ENCODE measurements at places on chromosomes 3 and 15. TPM values are rescaled to one million over a fixed set of nuclear protein-coding genes. Genes with fewer than 3 reads are reported as not detected.

Gene FAM174B
- total RNA-seq: 33.9 TPM

Gene ADGRG7
- 0.22 TPM for total RNA-seq

Gene NBEAL2
- 20.4 TPM for total RNA-seq

Gene LRRC2
- 3.6 TPM for total RNA-seq

Gene TM6SF1
- total RNA-seq: 3.4 TPM

Gene SLC6A1
- 23.7 TPM for total RNA-seq

Gene ITIH1
- total RNA-seq: not detected

Gene TRPC1
- total RNA-seq: 55.5 TPM

Gene RHOV
- 7.2 TPM for total RNA-seq

Gene GPR15
- total RNA-seq: not detected

Gene MORC1
- not detected for total RNA-seq

Gene MCF2L2
- 21.3 TPM for total RNA-seq

Gene INSYN1
- total RNA-seq: 19.9 TPM

Gene GOLGA8S
- total RNA-seq: 0.82 TPM

Gene GAP43
- total RNA-seq: 25.6 TPM

Gene FBXO40
- total RNA-seq: 0.22 TPM

Gene SAXO2
- total RNA-seq: 12.1 TPM

Gene LRRK1
- 8.7 TPM for total RNA-seq

Gene ADAMTS9
- total RNA-seq: 77.6 TPM

Gene KLHL40
- 7.7 TPM for total RNA-seq

Gene GHRL
- not detected for total RNA-seq

Gene MCTP2
- 8.6 TPM for total RNA-seq

Gene ATP13A4
- 14.6 TPM for total RNA-seq

Gene AQR
- 56.4 TPM for total RNA-seq

Gene ATP13A3
- total RNA-seq: 151 TPM

Gene ACP3
- total RNA-seq: 3.7 TPM

Gene SLC38A3
- 21.4 TPM for total RNA-seq

Gene PCNP
- 167 TPM for total RNA-seq

Gene ADAMTSL3
- 44.9 TPM for total RNA-seq

Data from camera-type eye (tissue), 1 donor.